ENCODE measurements at places on chromosomes 16 and 17.

- no peak for DNase-seq
Observed at GRCh38 chr16:72722552-72722951, 325.4 kb downstream of the ZFHX3 start.

DNA sequence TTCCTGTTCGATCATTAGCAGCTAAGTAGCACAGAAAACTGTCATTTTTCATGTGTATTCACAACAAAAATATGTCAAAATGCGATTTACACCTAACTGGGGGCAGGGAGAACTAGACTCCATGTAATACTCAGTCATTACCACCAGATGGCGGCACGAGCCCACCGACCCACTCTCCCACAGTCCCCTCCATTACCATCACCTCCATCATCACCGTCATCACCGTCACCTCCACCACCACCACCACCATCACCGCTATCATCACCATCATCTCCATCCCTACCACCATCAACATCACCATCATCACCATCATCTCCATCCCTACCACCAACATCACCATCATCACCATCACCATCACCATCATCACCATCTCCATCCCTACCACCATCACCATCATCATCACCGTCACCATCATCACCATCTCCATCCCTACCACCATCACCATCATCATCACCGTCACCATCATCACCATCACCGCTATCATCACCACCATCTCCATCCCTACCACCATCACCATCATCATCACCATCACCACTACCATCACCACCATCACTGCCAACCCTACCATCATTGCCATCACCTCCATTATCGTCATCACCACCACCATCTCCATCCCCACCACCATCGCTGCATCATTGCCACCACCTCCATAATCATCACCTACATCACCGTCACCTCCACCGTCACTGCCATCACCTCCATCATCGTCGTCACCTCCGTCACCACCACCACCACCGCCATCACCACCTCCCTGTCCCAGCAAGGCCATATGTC, 14.4 kb downstream of the NDUFAF8 start:
- no peak for DNase-seq

DNA sequence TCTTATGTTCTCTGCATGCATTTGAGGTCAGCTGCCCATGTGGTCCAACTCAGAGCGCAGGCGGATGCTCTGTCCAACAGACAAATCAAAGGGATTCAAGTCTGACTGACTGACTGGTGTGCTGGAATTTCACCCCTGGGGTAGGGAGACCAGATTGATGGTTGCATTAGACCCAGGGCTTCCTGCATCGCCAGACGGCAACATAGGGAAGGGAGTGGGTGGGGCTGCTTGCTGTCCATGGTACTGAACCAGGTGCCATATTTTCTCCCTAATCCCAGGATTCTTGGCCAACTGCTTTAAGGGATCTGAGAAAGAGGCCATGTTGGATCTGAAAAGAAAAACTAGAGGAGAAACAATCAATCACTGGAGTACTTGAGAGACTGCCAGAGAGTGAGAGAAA, 332.0 kb downstream of the XYLT1 start:
- DNase-seq = no peak

DNA sequence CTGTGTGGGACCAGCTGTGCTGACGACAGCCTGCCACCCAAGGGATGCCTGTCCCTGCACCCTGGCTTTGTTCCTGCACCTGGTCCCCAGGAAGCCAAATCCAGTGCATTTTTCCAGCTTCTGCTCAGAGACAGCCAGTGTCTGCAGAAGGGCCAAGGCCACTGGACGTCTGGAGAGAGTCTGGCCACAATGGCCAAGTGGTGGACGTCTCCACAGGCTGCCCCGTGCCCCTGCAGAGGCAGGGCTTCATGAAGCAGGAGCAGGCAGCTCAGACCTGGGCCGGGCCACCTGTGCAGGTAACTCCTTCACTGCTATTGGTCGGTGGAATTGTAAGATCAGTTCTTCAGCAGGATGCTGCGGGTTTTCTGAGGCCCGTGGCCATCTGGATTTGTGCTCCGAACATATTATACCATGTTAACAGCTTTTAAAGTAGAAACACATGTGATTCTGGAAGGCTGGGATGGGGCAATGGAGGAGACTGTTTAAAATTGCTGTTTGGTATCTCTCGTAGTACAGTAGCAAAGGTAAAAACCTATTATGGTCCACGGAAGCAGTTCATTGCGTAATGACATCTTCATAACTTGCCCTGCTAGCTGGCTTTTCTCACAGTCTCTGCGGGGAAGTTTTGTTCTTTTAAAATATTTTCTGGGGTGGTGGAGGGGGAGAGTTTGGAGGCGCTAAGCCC, 185.3 kb downstream of the CCDC182 start:
- DNase-seq = no peak

- no peak for DNase-seq
Observed at GRCh38 chr16:13014476-13014875, 113.1 kb downstream of the SHISA9 start.

DNA sequence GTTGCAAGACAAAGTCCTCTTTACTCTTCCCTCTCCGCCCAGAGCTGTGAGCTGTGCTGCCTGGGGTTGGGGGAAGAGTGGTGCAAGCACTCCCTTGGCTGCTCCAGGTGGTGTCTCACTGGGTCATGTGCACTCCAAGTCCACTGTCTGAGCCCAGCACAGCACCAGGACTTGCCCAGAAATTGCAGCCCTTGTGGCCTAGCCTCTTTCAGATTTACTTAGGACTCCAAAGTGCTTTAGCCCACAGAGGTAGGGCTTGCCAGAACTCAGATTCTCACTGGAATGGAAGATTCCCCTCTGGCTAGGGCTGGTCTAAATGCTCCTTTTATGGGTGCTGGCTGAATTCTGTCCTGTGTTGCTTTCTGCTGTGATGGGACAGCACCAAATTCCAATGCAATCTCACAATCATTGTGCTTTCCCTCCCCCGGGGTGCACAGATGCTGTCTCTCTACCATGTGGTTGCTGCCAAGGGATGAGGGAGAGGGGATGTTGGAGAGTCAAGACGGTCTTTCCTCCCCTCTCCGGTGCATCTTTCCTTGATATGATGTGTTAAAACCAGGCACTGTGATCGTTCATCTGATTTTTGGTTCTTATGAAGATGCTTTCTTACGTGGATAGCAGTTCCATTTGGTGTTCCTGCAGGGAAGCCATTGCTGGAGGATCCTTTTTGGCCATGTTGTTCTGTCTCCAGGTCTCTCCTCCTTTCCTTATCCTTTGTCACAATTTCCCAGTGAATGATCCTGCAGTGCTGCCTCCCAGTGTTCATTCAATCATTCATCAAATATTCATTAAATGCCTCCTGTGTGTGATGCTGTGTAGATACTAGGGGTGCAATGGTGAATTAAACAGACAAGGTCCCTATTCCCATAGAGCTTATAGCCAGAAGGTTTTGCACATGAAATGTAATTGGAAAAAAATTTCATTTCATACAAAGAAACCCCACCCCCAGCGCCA, 216.3 kb downstream of the SPECC1 start:
- DNase-seq = no peak

DNA sequence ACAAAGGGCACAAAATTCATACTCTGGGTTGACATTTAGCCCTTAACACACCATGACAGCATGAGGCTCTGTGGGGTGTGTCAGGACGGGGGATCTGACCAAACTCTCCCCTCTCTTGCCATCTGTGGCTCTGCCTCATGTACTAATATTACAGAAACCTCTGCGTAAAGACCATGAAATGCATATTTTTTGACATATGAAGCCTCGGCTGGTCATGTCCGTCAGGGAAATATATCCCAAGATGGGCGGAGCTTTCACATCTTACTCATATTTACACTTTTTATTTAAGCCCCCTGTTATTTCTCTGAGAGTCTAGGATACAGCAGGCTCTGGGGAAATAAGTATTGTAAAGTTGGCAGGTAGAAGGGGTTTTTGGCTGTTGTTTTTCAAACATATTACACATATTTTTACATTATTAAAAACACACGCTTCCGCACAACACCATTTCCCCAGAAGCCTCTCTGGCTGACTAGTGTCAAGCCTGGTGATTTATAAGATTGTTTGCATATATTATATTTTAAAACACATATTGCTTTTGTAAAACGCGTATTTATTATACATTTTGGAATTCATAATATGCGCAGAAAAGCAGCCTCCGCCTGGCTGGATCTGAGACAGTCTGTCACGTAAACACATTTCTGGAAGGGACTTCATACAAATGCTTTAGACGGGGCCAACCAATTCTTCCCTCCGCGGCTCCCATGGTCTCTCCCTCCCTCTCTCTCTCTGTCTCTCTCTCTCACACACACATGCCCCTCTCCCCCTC, 237.7 kb upstream of the ZFHX3 start:
- no peak for DNase-seq

DNA sequence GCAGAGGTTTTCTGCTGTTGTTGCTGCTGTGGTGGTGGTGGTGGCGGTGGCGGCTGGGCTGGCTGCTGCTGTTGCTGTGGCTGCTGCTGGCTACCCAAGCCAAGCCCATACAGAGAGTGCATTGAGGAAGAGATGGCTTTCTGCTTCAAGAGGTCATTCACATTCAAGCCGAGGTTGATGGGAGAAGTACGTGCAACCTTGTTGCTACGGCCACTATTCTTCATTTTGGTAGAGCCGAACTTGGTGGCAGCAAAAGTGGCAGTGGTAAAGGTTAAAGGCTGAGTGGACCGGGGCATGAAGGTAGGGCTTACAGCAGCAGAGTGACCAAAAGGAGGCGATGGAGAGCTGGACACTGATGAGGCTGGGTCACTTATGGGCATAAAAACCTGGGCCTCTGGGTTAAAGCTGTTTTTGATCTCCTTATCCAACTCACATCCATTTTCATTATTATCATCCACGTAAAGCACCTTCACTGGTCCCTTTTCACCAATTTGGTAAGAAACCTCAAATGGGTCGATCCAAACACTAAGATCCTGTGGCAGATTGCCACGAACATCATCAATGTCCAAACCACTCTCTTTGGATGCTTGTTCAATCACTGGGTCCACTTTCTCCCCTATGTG, 2.8 kb downstream of the TOB1 start:
- DNase-seq = no peak

DNA sequence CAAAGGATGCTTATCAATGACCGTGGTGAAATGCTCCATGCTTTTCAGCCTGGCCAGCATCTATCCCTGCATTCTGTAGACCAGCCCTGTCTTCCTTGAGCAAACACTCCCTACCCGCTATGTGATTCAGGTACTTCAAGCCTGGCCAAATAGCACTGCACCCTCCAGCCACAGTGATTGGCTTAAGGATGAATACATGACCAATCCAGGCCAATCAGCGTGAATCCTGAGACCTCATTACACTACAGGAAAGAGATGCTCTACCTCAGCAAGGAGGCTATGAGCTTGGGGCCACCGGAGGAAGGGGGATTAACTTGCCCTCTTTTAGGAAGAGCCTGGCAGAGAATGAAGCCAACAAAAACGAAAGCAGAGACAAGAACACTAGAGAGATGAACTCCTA, 162.5 kb downstream of the ZNF423 start:
- no peak for DNase-seq

DNA sequence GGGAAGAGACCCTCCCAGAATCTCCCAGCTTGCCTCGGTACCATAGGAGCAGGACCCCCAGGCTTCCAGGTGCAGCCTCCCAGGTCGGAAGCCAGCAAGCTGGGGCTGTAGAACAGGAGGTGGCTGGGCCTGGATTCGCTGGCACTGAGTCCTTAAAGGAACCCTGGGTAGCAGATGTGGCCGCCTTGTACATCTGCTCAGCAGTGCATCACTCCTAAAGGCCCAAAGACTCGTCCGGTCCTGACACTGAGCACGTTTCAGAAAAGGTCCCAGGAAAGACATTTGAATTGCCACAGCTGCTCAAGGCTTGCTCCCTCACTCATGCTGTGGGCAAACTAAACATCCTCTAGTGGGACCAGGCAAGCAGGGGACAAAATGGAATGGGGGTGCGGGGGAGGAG, 172.8 kb downstream of the RAB11FIP4 start:
- no peak for DNase-seq

DNA sequence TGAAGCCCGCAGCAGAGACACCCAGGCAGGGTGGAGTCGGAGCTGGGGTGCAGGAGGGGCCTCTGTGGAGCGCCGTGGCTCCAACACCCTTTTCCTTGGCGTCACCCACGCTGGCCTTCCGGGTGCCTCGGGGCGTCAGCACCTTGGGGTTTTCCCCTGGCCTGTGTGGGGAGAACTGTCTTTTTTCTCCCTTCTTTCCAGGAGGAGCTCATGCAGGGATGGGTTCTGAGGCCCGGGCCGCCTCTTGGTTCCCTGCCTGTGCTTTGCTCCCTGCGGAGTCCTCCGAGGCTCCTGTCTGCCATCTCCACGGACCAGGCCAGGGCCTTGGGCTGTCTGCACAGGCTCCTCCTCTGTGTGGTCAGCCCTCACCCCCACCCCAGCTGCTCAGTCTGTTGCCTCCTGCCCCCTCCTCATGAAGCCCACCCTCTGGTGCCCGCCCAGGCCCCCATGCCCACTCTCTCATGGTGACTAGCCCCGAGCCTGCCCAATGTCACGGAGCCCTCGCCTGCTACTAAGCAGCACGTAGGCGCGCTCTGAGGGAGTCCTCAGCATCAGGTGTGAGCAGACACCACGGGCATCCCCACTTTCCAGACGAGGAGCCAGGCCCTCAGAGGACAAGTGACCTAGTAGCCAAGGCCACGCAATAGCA, 5.0 kb downstream of the KATNB1 start:
- DNase-seq = no peak

- no peak for DNase-seq
Observed at GRCh38 chr17:54172985-54173316, 350.2 kb downstream of the KIF2B start.

- DNase-seq = no peak
Observed at GRCh38 chr17:49244839-49245238, 14.3 kb upstream of the PHOSPHO1 start.

DNA sequence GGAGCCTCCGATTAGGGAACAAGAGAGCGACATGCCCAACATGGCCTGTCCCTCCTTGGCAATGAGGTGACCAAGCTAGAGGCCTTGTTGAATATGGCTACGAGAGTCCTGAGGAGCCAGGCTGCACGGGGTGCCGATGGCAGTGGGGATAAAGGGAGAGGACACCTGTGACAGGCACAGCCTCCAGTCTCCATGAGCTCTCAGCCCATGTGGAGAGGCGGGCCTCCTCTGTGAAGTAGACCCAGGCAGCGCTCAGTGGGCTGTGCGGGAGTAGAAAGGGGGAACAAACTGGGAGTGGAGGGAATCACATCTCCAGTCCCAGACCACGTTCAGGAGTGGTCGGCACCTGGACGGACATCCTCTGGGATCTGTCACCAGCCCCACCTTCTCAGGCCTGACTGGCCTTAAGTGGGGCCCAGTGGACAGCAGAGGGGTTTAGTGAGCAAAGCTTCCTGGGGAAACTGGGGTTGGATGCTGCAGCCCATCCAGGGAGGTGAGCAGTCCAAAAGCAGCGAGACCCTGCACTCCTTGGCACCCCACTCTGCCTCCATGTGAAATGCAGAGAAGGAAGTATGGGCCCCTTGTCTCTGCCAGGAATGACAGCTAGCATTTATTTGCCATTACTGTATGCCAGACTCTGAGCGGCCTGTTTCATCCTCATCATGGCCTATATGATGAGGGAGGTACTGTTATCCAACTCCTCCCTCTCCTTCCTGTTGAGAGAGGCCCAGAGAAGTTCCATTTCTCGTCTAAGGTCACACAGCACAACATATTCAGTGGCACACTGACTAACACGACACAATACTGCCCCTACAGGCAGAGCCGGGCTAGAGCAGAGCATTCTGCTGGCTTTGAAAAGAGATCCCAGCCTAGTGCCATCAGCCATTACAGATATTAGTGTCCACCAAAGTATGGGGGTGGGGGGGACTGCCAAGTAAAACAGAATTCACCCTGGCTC, 4.5 kb upstream of the TMEM92 start:
- no peak for DNase-seq

Measured in stimulated activated CD8-positive, alpha-beta memory T cell treated with anti-CD3 and anti-CD28 coated beads, Interleukin-4, amount 100 ng/mL, for 1 hour (primary cell).